Left ventricle myocardium superior (tissue), 1 donor: ENCODE measurements at places on chromosomes 1 and 21. TPM values are rescaled to one million over a fixed set of nuclear protein-coding genes. Genes with fewer than 3 reads are reported as not detected.
A peak's percentile ranks its signal among the peaks of the same experiment; 100 is the strongest.

DNA sequence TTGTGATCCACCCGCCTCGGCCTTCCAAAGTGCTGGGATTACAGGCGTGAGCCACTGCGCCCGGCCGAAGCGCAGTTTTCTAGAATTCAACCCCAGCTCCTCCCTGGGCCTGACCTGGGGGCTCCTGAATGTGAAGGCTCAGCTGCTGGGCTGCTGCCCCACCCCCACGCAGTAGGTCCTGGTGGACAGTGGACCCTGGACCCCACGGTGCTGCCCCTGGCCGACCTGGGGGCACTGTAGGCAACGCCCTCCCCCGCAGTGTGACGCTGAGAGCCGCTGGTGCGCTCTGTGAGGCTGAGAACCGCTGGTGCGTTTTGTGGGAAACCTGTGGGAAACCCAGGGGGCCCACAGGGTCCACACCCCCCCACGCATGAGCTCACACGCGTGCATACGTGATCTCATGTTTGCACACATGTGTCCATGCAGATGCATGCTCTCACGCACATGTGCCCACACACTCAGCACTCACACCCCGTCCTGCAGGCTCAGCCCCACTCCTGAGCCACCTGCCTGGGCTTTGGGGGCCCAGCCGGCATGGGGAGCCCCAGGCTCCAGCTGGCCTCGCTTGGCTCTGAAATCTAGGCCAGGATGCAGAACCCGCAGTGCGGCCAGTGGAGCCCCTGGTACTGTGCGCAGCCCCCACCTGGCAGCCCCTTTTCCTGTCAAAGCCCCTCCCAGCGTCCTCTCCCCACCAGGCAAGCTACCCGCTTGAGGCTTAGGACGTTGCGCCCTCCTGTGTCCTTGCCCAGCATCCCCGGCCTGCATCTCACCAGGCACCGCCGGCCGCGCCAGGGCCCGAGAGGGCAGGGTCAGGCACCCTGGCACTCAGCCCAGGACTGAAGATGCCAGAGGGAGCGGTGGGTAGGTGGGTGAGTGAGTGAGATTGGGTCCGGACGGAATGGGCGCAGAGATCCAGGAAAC, 67.7 kb downstream of the COL18A1 start:
- DNase-seq, result peak; percentile 19

DNA sequence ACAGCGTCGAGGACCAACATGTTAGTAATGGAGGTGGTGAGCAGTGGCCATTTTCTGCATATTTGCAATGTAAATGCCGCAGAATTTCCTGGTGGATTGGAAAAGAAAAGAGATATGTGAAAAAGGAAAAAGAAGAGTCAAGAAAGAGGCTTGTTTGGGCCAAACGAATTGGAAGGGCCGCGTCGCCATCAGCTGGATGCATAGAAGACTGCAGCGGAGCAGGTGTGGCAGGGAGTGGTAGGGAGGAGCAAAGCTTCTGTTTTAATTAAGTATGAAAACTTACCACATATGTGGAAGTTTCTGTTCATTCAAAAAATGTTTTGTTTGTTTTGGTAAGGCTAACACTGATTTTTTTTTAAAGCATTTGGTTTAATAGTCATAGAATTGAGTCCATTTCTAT, 690.7 kb downstream of the NCAM2 start:
- peak; percentile 34 for DNase-seq

- no peak for DNase-seq
Measured at GRCh38 chr1:1582585-1583346, 8.1 kb upstream of the SSU72 start.

- DNase-seq, result no peak
Measured at GRCh38 chr21:15007716-15008296, 57.0 kb downstream of the NRIP1 start.

GRCh38 chr1:53145942-53146708, 3.7 kb upstream of the SLC1A7 start:
- DNase-seq, result peak; percentile 53

GRCh38 chr1:221164029-221164428, 284.8 kb downstream of the HLX start:
- DNase-seq, result no peak

- no peak for DNase-seq
Measured at GRCh38 chr1:212957546-212957945, 7.2 kb downstream of the VASH2 start.

GRCh38 chr1:203799157-203799556, 3.7 kb downstream of the ZBED6 start:
- no peak for DNase-seq

Gene TRIM46
- 0.22 TPM for total RNA-seq

Gene KMO
- total RNA-seq, result 0.22 TPM
